ENCODE measurements at places on chromosomes 2 and 18. TPM values are rescaled to one million over a fixed set of nuclear protein-coding genes. Genes with fewer than 3 reads are reported as not detected.

Gene ADAM23
- polyA plus RNA-seq = 5.6 TPM

Gene SP110
- 22.8 TPM for polyA plus RNA-seq

Gene RBM45
- polyA plus RNA-seq = 18.5 TPM

Gene CFAP65
- 1.1 TPM for polyA plus RNA-seq

Gene CNDP1
- polyA plus RNA-seq = 2.6 TPM

Gene SYT4
- 0.14 TPM for polyA plus RNA-seq

Gene KDM3A
- polyA plus RNA-seq = 60.8 TPM

Gene EHD3
- 29.1 TPM for polyA plus RNA-seq

Gene SERPINB7
- polyA plus RNA-seq = 0.68 TPM

Gene RAD51AP2
- polyA plus RNA-seq = 0.19 TPM

Gene ANO7
- polyA plus RNA-seq = 2.5 TPM

Gene TMEFF2
- 7.9 TPM for polyA plus RNA-seq

Gene TNFAIP6
- 2.1 TPM for polyA plus RNA-seq

Gene DNER
- polyA plus RNA-seq = 61.6 TPM

Gene FNDC4
- polyA plus RNA-seq = 8.1 TPM

Gene ANKRD30B
- polyA plus RNA-seq = 0.07 TPM

Gene DHRS9
- 0.25 TPM for polyA plus RNA-seq

Gene UGT1A8
- polyA plus RNA-seq = not detected

Gene NAPG
- 14.8 TPM for polyA plus RNA-seq

Gene FN1
- 514 TPM for polyA plus RNA-seq

Gene ABHD1
- 1.4 TPM for polyA plus RNA-seq

Gene NYAP2
- 0.04 TPM for polyA plus RNA-seq

All from renal pelvis (tissue), 12 donors.